ENCODE measurements at places on chromosomes 2 and 18.

DNA sequence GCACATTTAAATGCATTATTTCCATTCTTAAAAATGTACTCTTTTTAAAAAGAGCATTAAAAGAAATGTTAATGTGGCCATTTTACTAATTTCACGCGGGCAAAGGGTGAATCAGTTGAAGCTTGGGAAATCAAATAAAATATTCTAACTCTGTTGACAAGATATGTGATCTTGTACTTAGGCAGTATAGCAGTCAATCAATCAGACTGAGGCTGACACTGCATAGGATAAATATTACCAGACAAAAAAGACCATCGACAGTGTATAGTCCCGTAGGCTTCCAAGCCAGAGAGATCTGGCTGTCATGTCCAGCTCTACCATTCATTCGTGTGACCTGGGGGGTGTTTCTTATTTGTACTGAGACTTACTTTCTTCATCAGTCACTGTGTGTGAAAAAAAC is 39.8 kb upstream of the CCDC68 start:
- no peak for DNase-seq

- DNase-seq: no peak
These were observed 221.0 kb downstream of the CDH20 start for GRCh38 chr18:61554117-61554776.

- DNase-seq: no peak
These were observed 50.4 kb downstream of the CYP26B1 start for GRCh38 chr2:72097276-72097675.

DNA sequence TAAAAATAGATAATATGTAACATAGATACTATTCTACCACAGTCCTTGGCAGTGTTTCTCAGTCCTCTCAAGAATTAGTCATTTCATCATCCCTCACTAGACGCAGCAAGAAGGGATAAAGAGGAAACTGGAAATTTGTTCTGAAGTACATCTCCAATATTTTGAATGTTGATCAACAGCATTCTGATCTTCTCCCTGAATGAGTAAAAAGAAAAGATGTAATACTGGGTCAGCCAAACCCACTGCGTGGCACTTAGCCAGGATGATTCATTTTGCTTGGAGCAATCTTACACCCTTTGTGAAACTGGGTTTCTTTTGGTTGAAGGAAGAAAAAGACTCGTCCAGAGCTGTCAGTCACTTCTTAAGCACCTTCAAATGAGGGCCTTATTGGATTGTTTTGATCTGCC is 54.1 kb downstream of the TAF1B start:
- DNase-seq: peak; percentile 6

GRCh38 chr18:38756436-38756835 is 1190.8 kb upstream of the CELF4 start:
- no peak for DNase-seq
